BJ (cell line): ENCODE measurements at places on chromosomes 12 and 14.

- no peak for DNase-seq
Measured at GRCh38 chr14:69631509-69631908, 20.1 kb downstream of the SUSD6 start.

GRCh38 chr12:75439048-75439447, 41.5 kb upstream of the GLIPR1 start:
- no peak for DNase-seq

GRCh38 chr12:26283046-26283445, 87.7 kb downstream of the SSPN start:
- DNase-seq = no peak

- DNase-seq = no peak
Measured at GRCh38 chr14:71591929-71592328, 340.3 kb upstream of the RGS6 start.

DNA sequence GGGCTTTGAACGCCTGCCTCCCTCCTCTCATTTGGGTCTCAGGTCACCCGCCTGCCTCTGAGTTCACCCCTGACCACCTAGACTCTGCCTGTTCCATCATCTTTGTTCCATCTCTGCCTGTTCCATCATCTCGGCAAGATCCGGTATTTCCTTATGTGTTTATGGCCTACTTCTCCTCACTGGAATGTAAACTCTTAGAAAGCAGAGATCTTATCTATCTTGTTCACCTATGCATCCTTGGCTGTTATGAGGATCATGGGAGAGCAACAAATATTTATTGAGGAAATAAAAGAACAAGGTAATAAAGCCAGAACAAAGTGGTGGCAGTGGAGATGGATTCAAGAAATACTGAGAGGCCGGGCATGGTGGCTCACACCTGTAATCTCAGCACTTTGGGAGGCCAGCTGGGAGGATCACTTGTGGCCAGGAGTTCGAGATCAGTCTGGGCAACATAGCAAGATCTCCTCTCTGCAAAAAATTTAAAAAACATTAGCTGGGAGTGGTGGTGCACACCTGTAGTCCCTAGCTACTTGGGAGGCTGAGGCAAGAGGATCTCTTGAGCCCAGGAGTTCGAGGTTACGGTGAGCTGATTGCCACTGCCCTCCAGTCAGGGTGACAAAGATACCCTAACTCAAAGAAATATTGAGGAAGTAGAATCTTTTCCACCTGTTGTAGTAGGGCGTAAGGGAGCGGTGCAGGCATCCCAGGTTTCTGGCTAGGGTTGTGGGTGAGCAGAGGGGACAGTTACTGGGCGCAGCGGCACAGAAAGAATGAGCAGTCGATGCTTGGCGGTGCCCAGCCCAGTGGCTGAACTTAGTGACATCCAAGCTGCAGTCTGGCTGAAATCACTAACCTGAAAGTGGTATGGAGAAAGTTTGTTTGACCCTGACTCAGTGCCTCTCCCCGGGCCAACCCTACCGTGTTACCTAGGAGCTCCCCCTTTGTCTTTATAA, 1.7 kb upstream of the KLC1 start:
- no peak for DNase-seq

GRCh38 chr12:3261782-3262359, 184.7 kb downstream of the TSPAN9 start:
- DNase-seq = no peak

DNA sequence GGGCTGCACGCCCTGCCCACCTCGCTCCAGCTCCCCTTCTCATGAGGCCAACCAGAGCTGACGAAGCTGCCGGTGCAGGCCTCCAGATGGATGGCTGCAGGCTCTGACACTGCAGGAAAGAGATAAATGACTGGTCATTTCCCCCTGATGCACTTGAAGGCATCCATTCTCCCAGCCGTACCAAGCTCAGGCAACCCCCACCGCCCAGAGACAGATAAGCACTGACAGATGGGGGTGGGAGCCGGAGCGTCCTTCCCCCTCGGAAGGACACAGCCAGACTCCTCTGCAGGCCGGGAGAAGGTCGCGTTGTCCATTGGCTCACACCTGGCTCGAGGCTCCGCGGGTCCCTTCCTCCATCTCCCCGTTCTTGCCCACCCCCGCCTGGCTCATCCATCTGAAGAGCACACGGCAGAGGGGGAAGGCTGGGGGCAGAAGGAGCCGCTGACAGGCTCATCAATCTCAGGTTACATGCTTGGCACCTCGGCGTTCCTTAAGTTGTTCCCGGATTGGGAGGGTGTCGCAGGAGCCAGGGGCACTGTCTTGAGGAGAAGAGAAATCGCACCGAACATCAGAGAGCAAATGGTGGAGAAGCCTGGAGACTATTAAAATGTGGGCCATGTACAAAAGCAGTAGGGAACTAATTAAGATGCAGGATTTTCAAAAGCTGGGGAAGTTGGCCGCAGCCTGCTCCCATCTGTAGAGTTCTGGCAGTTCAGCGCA, 151.6 kb downstream of the DPF3 start:
- no peak for DNase-seq

DNA sequence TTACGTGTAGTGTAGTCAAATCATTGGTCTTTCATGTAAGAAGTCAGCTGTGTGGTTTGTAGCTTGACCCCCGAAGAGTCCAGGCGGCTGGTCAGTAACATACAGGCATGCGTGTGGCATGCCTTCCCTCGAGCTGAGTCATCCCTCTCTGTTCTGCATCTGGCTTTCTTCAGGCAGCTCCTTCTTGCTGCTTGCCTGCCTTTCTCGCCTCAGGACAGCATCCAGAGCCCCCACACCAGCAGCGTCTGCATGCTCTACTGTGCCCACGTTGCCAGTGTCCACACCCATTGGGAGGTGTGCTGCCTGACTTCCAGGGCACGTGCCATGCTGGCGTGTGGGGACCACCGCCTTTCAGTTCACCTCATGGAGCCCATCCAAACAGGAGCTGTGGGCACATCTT, 96.8 kb downstream of the EP400 start:
- DNase-seq = peak; percentile 76

DNA sequence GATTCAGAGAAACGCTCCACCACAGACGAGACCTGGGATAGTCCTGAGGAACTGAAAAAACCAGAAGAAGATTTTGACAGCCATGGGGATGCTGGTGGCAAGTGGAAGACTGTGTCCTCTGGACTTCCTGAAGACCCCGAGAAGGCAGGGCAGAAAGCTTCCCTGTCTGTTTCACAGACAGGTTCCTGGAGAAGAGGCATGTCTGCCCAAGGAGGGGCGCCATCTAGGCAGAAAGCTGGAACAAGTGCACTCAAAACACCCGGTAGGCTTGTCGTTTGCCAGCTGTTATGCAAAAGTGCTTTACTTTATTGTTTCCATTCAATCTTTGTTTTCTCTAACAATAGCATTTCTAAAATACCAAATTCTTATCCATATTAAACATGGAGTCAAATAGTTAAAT, 287.3 kb downstream of the NAV3 start:
- DNase-seq = no peak

DNA sequence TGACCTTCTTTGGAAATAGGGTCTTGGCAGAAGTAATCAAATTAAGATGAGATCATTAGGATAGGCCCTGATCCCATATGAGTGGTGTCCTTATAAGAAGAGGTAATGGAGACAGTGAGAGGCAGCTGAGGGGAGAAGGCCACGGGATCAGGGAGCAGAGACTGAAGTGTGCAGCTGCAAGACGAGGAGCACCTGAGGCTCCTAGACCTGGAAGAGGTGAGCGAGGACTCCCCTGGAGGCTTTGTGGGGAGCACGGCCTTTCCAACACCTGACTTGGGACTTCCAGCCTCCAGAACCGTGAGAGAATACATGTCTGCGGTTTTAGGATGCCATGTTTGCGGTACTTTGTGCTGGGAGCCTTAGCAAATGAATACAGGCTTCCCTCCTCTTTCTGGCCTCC, 37.5 kb downstream of the LRTM2 start:
- no peak for DNase-seq

GRCh38 chr12:107429006-107429705, 256.4 kb upstream of the PWP1 start:
- DNase-seq = no peak

DNA sequence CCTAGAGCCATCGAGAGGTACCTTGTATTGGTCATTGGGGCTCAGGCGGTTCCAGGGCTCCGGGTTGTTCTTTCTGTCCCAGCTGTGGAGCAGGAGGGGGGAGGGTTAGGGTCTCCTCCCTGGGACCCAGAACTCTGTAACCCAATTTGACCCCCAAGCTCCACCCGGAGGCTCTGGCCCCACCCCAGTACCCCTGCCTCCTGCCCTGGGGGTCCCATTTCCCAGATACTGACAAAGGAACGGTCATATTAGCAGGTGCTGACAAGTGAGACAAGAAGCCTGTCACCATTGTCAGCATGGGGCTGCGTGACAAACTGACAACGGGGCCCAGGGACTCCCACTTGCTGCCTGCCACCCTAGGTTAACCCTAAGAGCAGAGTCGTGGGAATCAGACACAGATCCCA, 6.2 kb downstream of the SHMT2 start:
- no peak for DNase-seq

DNA sequence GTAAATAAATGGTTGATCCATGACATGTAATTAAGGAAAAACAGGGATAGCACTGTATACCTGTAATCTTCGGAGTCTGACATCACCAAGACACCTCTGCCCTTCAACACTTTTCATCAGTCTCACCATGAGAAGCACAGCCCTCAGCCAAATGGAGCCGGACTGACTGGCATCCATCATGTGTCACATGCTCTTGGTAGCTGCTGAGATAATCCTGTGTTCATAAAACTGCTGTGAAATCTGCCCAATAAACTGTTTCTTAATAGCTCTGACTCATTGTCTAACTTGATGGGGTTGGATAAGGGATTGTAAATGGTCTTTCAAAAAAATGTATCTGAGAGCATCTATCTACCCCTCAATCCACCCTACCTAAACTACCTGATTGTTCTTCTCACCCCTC, 33.6 kb downstream of the KCNH5 start:
- DNase-seq = no peak

DNA sequence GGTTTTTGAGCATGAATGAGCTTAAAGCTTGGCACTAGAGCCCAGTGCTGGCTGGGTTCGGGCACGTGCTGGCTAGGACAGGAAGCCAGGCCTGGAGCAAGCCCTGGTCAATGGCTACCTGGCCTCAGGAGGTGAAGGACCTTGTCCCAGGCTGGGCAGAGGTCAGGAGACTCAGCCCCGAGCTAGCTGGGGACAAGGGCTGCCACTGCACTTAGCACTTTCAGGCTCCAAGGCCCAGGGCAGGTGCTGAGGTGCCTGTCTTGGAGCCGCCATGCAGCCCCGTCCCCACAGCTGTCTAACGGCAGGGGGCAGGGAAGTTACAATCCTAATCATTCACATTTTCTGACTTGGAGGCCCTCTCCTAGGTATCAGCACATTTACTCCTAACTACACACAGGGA, 4.3 kb upstream of the AQP6 start:
- no peak for DNase-seq

DNA sequence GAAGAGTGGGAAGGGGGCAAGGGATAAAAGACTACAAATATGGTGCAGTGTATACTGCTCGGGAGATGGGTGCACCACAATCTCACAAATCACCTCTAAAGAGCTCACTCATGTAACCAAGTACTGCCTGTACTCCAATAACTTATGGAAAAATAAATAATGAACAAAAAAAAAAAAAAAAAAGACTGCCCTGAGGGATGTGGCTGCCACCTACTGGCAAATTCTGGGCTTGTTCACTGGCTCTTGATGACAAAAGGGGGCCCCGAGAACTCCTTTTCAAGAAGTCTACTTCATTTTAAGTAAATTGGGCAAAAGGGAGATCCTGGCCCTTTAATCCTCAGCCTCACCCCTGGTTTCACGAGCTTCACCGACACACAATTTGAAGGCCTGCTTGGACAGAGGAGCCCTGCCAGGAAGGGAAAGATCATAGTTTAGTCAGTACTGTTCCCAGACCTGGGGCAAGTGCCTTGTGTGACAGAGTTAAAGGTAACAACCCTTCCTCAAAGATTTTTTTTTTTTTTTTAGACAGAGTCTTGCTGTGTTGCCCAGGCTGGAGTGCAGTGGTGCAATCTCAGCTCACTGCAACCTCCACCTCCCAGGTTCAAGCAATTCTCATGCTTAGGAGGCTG, 26.1 kb upstream of the STAC3 start:
- DNase-seq = no peak

DNA sequence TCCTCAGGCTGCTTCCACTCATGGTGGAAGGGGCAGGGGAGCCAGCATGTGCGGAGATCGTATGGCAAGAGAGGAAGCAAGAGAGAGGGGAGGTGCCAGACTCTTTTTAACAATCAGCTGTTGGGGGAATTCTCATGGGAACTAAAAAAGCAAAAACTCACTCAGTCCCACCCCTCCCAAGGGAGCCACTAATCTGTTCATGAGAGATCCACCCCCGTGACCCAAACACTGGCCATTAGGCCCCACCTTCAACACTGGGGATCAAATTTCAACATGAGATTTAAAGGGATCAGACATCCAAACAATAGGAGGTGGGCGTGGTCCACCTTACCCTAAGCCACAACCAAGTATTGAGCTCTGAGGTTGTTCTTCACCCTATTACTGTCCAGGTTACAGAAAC, 375.1 kb downstream of the GRIN2B start:
- DNase-seq = no peak

DNA sequence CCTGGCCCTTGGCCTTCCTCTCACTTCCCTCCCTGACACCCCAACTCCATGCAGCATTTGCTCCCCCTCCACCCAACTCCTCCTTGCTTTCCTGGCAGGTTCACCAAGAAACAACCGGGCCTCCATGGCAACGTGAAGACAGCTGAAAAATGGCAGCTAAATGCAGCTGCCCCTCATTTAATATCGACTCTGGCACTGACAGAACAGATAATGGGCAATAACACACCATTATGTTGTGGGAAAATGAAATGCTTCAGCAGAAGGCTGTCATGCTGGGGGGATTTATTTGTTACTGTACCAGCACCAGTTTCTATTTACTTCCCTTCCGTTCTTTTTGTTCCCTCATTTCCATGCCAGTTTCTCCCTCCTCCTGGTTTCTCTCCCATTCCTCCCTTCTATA, 440.8 kb downstream of the NRXN3 start:
- DNase-seq = no peak

GRCh38 chr12:89721291-89721987, 12.8 kb upstream of the ATP2B1 start:
- no peak for DNase-seq

DNA sequence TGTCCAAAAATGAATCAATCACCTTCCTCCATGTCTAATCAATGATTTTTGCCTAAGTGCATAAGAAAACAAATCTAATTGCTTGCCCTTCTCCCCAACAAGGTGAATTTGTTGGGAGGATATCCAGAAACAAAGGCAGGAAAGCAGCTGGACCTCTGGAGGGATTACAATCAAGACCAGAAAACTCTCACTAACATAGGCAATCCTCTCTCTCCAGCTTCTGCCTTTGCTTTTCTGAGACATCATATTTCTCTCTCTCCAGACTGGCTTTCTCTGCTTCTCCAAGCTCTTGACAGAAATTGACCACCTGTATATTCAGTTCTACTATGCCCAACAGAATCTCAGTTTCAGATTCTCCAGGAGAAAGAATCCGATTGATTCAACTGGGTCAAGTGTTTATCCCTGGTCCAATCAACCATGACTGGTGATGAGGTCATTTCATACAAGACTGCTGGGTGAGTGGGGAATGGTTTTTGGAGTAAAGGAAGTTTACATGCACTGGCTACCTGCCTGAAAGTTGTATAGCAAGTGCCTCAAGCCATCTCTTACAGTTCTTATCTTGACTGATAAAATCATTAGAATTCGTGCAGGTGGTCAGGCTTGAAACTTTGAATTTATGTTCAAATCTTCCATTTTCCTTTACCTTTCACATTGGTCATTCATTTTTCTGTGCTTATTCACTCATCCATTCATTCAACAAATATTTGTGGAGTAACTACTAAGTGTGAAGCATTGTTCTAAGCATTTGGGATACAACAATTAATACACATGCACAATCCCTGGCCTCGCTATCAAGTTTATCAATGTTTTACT, 22.2 kb upstream of the CFAP54 start:
- DNase-seq = no peak

GRCh38 chr12:85688837-85689236, 147.4 kb downstream of the RASSF9 start:
- no peak for DNase-seq
